ENCODE measurements at places on chromosomes 2 and 18. TPM values are rescaled to one million over a fixed set of nuclear protein-coding genes. Genes with fewer than 3 reads are reported as not detected.

- DNase-seq = no peak
Measured at GRCh38 chr2:48341551-48342133, 188.3 kb upstream of the STON1 start.

- DNase-seq = no peak
Measured at GRCh38 chr2:22855761-22856184, 529.2 kb upstream of the KLHL29 start.

DNA sequence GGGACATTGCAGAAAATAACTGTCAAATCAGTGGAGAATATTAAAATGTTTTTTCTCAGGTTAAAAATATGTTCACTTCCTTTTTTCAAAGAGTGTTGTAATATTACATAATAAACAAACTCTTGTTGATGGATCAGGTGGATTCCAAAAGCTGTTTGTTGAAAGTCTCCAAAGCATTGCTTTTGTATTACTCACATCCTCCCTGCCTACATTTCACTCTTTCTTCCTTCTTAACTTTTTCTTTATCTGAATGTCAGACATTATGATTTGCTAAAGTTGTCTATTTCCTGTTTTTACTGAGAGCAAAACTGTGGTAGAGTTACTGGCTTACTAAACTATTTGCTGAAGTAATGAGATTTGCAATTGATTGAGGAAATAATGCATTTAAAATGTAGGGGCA, 92.1 kb downstream of the CDH19 start:
- no peak for DNase-seq

IL36A gene
- not detected for total RNA-seq

PMAIP1 gene
- total RNA-seq = 16.5 TPM

GRCh38 chr2:48009256-48009655, 103.0 kb upstream of the FBXO11 start:
- DNase-seq = no peak

IFIH1 gene
- 4.7 TPM for total RNA-seq

DNA sequence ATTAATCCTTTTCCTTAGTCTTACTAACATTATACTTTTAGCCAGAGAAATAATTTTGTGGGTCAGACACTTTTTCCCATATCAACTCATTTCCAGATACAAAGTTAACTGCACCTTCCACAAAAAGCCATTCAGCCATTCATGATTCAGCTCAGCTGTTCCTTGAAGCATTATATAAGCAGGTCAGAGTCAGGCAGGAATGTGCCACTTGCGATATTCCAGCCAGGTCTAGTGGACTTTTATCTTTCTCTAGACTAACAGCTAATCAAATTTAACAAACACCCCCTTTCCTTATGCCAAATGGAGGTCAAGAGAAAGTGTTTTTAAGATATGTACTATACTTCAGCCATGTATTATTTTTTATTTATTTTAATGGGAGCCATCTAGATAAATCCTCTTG, 75.6 kb upstream of the EPB41L3 start:
- DNase-seq = no peak

SCYGR7 gene
- total RNA-seq = not detected

DNA sequence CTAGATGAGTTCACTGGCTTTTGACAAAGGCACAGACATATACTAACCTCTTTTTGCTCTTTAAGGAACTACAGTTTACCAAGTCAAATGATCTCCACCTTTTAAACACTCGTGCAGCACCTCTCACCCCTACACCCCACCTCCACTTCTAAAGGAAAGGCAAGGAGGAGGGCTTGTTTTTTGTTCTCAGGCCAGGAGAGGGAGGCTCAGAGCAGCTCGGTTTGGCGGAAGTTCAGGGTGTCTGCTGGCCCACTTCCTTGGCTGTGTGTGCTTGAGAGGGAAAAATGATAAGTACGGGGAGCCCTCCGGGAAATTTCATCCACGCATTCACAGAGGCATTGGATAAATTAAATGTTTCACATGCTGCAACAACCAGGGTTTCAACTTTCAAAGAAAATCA, 667.9 kb downstream of the BCL11A start:
- no peak for DNase-seq

GRCh38 chr2:68110102-68110501, 47.3 kb upstream of the C1D start:
- DNase-seq = no peak

DNA sequence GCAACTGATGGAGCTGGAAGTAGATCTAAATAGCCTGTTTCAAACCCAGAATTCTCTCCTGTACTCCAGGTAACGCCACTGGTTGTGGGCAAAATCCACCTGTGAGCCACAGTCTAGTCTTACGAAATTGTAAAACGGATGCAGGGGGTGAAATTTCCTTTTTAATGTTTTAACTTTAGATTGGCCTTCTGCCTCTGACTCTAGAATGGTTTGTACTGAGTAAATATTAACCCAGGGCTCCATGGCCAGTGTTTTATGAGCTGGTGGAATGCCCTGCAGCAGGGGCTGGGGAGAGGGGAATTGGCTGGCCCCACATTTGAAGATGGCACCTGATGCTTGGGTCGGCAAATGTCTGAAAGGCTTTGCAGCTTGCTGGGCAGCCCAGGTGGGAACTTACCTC, 156.6 kb downstream of the MYCN start:
- no peak for DNase-seq

DNA sequence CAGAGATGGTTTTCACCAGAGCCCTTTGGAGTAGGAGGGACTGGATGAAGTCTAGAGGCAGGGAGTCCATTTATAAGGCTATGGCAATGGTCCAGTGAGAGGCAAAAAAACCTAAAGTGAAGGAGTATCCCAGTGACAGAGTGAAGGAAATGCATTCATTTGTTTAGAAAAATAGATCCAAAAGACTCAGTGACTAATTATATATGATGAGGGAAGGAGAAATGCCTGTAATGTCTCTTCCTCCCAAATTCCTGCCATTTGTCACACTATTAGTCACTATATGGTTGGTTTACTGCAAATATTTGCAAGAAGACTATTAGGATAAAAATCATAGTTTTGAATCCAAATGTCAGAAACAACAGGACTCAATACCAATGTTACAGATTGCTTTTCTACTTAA, 104.2 kb downstream of the ZNF521 start:
- DNase-seq = no peak

PELI1 gene
- 32.6 TPM for total RNA-seq

CCDC74A gene
- total RNA-seq = 3.4 TPM

GRCh38 chr2:10289891-10290290, 12.8 kb upstream of the HPCAL1 start:
- DNase-seq = peak; percentile 82

- DNase-seq = no peak
Measured at GRCh38 chr2:141911485-141912066, 219.2 kb downstream of the LRP1B start.

FBXO48 gene
- 1.2 TPM for total RNA-seq

MSH6 gene
- total RNA-seq = 105 TPM
